ENCODE measurements at places on chromosomes 7 and 10. TPM values are rescaled to one million over a fixed set of nuclear protein-coding genes. Genes with fewer than 3 reads are reported as not detected.

The SEMA3E gene
- total RNA-seq, result 0.81 TPM

The NFE2L3 gene
- total RNA-seq, result 12.3 TPM

The DLX5 gene
- 33.4 TPM for total RNA-seq

The CADPS2 gene
- total RNA-seq, result 2.3 TPM

The HOXA1 gene
- 13.7 TPM for total RNA-seq

GRCh38 chr7:3825491-3825890, 524.4 kb downstream of the SDK1 start:
- H3K27me3 ChIP-seq, result no peaks in the 10 kb centered on the region
- H3K4me1 ChIP-seq, result no peaks in the 10 kb centered on the region
- DNase-seq, result no peak
- no peak overlapping the region for H3K27ac ChIP-seq

GRCh38 chr7:84057576-84057975, 137.0 kb downstream of the SEMA3A start:
- H3K36me3 ChIP-seq, result peaks cover 10% of the 10 kb centered on the region
- no peaks in the 10 kb centered on the region for H3K27me3 ChIP-seq
- peaks cover 40% of the 10 kb centered on the region for H3K4me1 ChIP-seq
- DNase-seq, result no peak
- H3K27ac ChIP-seq, result no peak overlapping the region

DNA sequence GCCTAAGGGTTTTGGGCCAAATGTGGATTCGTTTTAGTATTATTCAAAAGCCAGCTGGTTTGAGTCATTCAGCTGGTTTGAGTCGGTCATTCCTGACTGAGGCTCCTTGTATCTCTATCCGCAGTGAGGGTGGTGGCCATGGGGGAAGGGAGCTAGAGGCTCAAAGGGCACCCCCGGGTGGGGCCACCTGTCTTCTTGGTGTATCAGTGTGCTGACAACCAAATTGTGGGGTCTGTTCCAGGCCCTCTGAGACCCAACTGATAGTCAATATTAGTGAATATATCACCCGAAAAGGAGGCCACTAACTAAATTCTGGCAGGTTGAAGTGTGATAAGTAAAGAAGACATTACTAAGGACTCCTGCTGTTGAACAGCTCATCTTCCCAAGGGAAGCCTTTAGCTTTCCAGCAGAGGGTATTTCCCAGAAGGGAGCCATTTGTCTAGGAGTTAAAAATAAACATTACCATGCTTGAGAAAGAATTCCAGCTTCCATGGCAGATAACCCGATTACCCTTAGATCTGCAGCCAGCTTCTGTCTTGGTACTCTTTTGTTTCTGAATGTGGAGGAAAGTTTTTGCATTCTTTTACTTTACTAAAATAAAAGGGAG, 29.9 kb upstream of the DDX50 start:
- peaks cover 8% of the 10 kb centered on the region for H3K36me3 ChIP-seq
- H3K27me3 ChIP-seq, result no peaks in the 10 kb centered on the region
- H3K4me1 ChIP-seq, result peaks cover 19% of the 10 kb centered on the region
- no peak for DNase-seq
- H3K4me3 ChIP-seq, result no peak overlapping the region

- peak overlapping the region; percentile 36 for H3K4me3 ChIP-seq
- H3K27me3 ChIP-seq, result no peaks in the 10 kb centered on the region
- H3K27ac ChIP-seq, result peak overlapping the region; percentile 36
- DNase-seq, result no peak
Observed at GRCh38 chr7:93245525-93246432, 13.6 kb downstream of the VPS50 start.

DNA sequence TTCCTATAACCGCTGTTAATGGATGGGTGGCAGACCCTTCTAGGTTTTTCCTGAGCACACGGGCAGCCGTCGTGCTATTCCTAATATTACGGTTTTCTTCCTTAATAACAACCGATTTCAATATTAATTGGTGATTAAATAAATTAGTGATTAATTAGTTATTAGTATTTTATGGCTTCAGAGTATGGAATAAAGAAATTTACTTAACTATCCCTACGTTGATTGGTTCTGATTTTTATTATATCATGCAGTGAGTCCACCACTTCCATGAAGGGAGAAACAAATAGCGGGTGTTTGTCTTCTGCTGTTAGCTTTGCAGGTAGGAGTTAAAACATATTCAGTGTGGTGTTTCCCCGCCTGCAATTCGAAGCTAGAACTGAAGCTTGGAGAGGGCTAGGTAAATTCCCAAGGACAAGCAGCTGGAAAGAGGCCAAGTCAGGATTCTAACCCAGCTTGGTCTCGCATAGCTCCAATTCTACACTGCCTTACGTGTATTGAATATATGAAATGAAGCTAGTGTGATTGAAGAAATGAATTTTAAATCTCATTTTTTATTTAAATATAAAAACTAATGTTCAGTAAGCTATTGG, 928 bp upstream of the CSTF2T start:
- peak overlapping the region; percentile 98 for H3K4me3 ChIP-seq
- peaks cover 40% of the 10 kb centered on the region for H3K4me1 ChIP-seq
- peak; percentile 49 for DNase-seq
- peaks cover 11% of the 10 kb centered on the region for H3K36me3 ChIP-seq

DNA sequence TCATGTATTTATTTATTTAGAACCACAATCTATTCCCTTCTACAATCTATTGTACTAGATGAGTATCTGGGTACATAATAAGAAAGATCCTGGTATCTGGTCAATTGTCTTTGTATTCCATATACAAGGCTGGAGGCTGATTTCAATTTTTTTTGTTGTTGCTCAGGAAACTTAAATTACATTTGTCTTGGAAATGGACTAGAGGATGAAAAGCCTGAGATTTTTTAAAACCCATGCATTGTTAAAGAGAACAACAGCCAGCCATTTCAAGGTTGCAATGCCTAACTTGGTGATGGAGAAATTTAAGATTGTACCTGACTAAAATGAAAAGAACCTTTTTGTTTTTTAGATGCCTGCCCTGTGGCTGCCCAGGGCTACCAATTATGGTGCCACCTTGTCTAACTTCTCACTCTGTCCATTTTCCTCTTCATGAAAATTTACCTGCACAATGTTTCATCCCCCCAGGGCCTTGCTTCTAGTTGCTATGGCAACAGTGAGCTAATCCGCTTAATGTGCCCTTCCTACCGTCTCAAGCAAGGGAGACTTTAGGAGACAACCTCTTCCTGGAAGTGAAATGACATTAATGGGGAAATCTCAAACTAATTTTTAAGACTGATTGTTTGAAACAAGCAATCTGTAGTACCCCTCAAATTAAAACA, 203.7 kb upstream of the PHYHIPL start:
- peaks cover 14% of the 10 kb centered on the region for H3K4me1 ChIP-seq
- H3K27ac ChIP-seq, result no peak overlapping the region
- no peak overlapping the region for H3K4me3 ChIP-seq

GRCh38 chr7:37352251-37352880, 96.3 kb downstream of the ELMO1 start:
- H3K27me3 ChIP-seq, result no peaks in the 10 kb centered on the region
- no peak for DNase-seq

- H3K27me3 ChIP-seq, result no peaks in the 10 kb centered on the region
- no peak for DNase-seq
- H3K36me3 ChIP-seq, result no peaks in the 10 kb centered on the region
- H3K27ac ChIP-seq, result peak overlapping the region; percentile 73
Observed at GRCh38 chr10:30422151-30422695, 11.8 kb upstream of the MAP3K8 start.

- no peak for DNase-seq
- no peaks in the 10 kb centered on the region for H3K36me3 ChIP-seq
- no peaks in the 10 kb centered on the region for H3K4me1 ChIP-seq
- H3K27me3 ChIP-seq, result no peaks in the 10 kb centered on the region
Observed at GRCh38 chr7:20532890-20533289, 82.6 kb upstream of the ABCB5 start.

- H3K27me3 ChIP-seq, result no peaks in the 10 kb centered on the region
- peaks cover 46% of the 10 kb centered on the region for H3K4me1 ChIP-seq
- H3K27ac ChIP-seq, result peak overlapping the region; percentile 23
- peaks cover 6% of the 10 kb centered on the region for H3K36me3 ChIP-seq
Observed at GRCh38 chr10:60443346-60443745, 53.7 kb upstream of the ANK3 start.

DNA sequence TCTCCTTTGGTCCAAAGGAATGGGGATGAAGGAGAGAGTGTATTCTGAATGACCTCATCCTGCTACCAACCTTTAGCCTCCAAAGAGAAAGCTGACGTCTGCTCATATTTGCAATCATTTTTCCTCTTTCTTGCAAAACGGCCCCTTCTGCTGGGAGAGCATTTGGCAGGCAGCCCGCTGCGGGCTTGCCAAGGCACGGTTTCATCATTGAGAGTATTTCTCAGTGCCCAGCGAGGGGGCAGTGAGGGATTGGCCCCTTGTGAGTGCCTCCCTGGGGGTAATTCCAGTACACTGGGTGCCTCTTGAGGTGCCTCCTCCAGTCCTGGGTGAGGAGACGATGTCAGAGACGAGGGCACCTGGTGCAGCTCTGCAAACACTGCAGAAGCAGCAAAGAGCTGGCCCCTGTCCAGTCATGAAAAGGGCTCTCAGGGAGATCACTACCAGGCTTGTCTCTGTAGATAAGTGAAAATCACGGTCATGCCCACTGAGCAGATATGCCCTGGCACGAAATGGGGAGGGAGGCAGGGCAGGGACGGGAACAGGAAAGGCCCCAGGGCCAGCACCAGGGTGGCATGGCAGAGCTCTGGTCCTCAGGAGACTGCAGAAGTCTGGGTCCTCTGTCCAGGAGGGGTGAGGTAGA, 48.7 kb upstream of the SHH start:
- no peaks in the 10 kb centered on the region for H3K36me3 ChIP-seq
- no peak for DNase-seq
- no peaks in the 10 kb centered on the region for H3K4me1 ChIP-seq
- H3K27me3 ChIP-seq, result peaks cover 19% of the 10 kb centered on the region
- H3K4me3 ChIP-seq, result no peak overlapping the region

GRCh38 chr7:44395067-44395466, 69.7 kb upstream of the CAMK2B start:
- H3K4me1 ChIP-seq, result no peaks in the 10 kb centered on the region
- no peak for DNase-seq
- no peaks in the 10 kb centered on the region for H3K27me3 ChIP-seq
- H3K27ac ChIP-seq, result no peak overlapping the region
- H3K36me3 ChIP-seq, result peaks cover 20% of the 10 kb centered on the region

DNA sequence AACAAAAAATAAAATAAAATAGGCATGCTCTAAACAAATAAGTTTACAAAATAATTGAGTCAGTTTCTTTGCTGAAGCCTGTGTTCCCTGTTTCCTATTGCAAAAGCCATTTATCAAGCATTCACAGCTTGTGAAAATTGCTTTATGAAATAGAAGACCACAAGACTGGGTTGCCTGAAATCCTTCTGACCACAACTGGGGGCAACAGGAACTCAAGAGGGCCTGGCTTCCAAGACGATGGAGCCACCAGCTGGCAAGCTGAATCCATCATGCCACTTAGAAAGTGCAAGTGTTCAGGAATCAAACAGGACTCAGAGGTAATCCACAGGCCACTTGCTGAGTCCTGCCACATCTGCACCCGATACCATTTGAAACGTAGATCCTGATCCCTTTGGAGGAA, 752 bp upstream of the ABCA13 start:
- no peak overlapping the region for H3K27ac ChIP-seq
- H3K36me3 ChIP-seq, result no peaks in the 10 kb centered on the region
- no peaks in the 10 kb centered on the region for H3K4me1 ChIP-seq
- H3K4me3 ChIP-seq, result no peak overlapping the region
- no peaks in the 10 kb centered on the region for H3K27me3 ChIP-seq

DNA sequence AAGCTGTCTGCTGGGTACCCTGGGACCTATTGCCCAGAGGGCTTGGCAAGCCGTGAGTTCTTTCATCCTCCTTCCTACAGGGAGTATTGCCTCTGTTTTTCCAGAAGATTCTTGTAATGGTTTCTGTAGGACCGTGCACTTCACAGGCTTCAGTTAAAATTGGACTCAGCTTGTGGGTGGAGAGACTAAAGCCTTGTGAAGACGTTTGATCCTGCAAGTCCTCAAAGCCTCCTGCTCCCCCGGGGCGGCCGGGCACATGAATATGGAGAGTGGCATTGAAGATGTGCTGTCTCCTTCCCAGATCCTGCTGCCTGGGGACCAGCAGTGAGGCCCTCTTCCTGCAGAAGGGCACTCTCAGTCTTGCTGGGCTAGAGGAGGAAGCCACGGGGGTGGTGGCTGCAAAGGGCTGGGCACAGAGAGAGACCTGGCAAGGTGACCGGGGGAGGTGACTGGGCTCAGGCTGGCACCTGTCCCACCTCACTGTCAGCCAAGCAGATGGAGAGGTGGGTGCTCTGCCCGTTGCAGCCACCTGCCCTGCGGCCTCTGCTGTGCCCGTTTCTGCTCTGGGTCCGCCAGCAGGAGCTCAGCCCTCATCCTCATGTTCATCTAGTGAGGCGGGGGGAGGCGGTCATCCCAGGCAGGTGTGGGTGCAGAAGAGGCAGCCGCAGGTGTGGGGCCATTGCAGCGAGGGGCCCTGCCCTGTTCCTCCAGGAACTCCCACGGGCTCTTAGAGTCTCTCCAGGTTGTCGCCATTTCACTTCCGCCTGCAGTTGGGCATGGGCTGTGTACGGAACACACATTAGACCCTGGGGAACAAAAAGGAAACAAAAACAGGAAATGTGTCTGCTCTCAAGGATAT, 55.7 kb downstream of the TMEM209 start:
- H3K27me3 ChIP-seq, result no peaks in the 10 kb centered on the region
- H3K27ac ChIP-seq, result no peak overlapping the region
- no peak overlapping the region for H3K4me3 ChIP-seq
- H3K36me3 ChIP-seq, result no peaks in the 10 kb centered on the region
- peaks cover 31% of the 10 kb centered on the region for H3K4me1 ChIP-seq
- DNase-seq, result no peak

- H3K4me3 ChIP-seq, result no peak overlapping the region
- peaks cover 61% of the 10 kb centered on the region for H3K27me3 ChIP-seq
- peaks cover 7% of the 10 kb centered on the region for H3K4me1 ChIP-seq
- H3K27ac ChIP-seq, result no peak overlapping the region
- H3K36me3 ChIP-seq, result no peaks in the 10 kb centered on the region
Observed at GRCh38 chr10:113454341-113455061, 98.4 kb upstream of the HABP2 start.
